GM03348 (cell line): ENCODE measurements at places on chromosomes 13 and 19.

DNA sequence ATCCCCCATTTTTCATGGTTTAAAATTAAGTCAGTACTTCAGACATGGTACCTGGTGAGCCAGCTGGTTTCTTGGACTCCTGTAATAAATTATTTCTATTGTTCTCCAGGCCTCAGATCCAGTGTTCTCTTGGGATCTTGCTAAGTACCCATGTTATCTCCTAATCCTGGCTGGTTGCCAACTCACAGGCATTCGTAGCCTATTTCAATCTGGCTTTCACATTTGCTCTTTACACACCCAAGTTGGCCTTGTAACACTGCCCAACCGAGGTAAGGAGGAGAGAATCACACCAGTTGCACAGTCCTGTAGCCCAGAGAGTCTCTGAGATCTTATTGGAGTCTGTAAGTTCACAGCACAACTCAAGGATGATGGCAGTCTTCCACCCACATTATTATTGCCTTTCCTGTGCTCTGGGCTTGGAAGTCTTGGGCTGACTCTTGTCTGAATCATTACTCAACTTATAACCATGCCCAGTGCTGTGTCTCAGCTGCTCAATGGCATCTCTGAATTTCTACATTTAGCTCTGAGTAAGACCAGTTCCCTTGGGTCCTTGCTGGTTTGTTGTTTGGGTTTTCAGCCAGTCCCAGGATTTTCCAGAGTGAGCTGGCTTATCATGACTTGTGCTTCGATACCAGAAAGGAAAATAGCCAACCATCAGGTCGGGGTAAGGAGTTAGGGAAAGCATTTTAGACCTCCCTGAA, 76.6 kb upstream of the KLF12 start:
- DNase-seq, result peak; percentile 78

GRCh38 chr13:39530916-39531315, 72.1 kb downstream of the LHFPL6 start:
- peak; percentile 8 for DNase-seq

DNA sequence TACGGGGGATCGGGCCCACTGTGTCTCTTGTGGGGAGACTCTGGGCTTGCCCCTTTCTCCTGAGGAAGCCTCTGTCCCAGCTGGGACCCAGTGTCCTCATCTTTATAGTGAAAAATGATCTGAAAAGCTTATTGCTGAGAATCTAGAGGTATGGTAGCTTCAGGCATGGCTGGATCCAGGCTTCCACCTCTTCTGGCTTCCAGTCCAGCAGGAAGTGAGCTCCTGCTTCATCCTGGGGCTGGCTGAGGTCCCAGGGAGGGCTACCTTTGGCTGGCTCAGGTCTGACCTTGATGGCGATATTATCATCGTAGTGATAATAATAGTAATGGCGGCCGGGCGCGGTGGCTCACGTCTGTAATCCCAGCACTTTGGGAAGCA, 3.0 kb downstream of the SLC5A5 start:
- no peak for DNase-seq

GRCh38 chr19:47779524-47780214, 1.2 kb downstream of the SELENOW start:
- DNase-seq, result peak; percentile 66

DNA sequence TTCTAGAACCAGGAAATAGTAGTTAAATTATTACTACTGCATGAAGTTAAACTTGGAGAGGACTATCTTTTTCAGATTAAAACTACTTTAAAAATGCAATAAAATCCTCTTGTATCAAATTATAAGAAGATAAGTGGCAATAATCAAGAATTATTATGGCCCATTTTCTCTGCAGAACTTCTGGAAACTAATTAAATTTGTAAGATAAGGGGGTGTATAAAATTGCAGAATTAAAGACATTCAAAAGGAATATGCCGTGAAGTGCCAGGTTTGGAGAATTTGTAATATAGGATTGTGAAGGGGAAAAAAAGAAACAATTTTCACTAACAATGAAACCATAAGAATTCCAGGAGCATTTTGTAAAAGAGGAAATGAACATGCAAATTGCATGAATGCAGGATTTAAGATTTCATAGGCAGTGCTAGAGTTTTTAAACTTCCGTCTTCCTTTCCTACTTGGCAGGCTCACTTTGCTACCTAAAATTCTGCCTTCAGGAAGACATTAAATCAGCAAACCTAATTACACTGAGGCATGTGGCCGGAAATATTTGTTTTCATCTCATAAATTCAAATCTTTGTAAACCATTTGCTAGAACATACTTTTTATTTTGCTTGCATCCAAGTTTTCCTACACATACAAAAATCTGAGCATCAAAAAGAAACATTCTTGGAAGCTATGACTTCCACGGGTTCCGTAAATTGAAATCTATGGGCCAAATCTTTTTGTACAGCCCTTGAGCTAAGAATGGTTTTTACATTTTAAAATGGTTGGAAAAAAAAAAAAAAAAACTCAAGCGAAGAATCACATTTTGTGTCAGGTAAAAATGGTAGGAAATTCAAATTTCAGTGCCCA, 166.9 kb downstream of the DCLK1 start:
- no peak for DNase-seq

GRCh38 chr19:5334824-5335500, 5.7 kb downstream of the PTPRS start:
- DNase-seq, result no peak

GRCh38 chr19:54201172-54201701, 579 bp downstream of the RPS9 start:
- DNase-seq, result peak; percentile 17

GRCh38 chr19:5804516-5805461, at the start of gene NRTN:
TSS of gene NRTN (plus strand) at chr19:5805067. CDS start at chr19:5824166, 19,099 bp downstream.
- peak; percentile 49 for DNase-seq

DNA sequence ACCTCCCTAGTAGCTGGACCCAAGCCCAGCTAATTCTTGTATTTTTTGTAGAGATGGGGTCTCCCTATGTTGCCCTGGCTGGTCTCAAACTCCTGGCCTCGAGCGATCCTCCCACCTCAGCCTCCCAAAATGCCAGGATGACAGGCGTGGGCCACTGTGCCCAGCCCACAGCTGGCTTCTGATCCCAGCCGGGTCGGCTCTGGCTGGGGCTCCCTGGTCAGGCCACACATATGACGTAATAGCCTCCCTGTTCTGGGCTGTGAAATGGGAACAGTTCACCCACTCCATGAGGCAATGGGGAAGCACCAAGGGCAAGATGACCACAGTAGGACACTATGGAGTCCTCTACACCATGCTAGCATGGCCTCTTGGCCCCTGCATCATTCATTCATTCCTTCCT, 41.1 kb downstream of the TINCR start:
- no peak for DNase-seq

GRCh38 chr13:30391956-30392680, 30.2 kb upstream of the UBE2L5 start:
- no peak for DNase-seq

GRCh38 chr13:70905035-70905434, 796.8 kb upstream of the KLHL1 start:
- DNase-seq, result no peak

DNA sequence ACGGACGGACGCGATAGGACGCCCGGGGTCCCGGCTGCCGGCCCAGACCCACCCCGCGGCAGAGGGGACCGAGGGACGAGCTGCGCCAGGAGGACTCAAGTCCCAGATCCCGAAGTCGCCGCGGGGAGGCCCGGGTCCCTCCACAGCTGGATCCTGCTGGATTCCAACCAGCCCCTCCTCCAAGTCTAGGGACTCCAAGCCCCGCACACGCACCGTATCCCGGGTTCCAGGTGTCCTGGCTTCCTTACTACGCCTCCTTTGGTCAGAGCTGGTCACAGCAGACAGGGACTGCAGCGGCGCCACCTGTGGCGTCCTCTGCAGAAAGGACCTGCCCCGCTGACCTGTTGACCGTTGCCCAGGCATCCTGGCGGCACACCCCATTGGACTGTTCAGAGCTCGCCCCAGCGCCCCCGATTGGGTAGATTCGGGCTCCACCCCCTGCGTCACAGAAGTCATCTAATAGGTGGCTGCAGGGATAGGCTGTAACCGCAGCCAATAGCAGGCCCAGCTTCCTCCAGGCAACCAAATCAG, 29.0 kb upstream of the ZNF709 start:
- DNase-seq, result no peak

DNA sequence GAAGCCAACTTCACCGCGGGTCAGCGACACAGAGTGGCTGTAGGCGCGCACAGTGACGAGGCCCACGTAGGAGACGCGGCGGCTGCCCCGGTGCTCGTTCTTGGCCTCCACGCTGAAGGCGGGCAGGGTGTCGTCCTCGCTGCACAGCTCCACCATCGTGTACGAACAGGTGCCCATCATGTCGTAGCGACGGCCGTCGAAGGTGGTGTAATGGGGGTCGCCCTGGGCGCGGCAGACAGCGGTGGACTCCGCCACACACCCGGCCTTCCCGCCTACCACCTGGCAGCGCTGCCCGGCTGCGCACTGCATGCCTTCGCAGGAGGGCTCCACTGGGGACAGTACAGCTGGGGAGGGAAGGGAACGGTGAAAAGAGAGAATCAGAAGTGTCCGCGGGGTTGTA, 10.0 kb downstream of the FCGBP start:
- DNase-seq, result no peak

GRCh38 chr19:45668342-45668871, 386 bp downstream of the GIPR start:
- DNase-seq, result no peak
